ENCODE measurements at places on chromosomes 5 and 9.

DNA sequence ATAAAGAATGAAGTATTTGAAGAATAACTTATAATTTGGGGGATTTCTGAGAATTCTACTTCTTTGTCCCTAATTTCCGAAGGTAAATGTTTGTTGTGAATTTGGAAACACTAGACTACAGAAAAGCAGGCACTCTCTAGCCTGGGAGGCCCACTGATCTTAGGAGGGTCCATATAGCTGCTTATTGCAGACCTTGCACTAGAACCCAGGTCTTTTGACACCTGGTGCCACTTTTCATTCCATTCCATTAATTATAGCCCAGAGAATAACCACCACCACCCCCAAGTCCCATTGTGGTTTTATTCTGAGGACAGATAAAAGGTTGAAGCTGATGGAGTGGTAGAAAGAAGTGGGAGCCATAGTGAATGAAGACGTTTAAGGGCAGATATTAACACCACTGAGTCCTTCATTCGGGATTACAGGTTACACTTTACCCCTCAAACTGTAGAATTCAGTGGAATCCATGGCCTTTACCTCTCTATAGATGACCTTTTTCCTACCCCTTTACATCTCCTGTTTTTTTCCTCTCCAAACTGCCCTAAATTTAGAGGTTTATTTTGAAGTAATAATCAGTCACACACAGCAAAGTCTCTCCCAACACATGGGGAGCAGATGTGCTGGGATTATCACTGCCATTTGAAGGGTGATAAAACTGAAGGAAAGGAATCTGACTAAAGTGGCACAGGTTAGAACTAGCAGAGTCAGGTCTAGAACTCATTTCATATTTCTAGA lies 12.0 kb upstream of the PSMD5 start:
- no peak for DNase-seq

DNA sequence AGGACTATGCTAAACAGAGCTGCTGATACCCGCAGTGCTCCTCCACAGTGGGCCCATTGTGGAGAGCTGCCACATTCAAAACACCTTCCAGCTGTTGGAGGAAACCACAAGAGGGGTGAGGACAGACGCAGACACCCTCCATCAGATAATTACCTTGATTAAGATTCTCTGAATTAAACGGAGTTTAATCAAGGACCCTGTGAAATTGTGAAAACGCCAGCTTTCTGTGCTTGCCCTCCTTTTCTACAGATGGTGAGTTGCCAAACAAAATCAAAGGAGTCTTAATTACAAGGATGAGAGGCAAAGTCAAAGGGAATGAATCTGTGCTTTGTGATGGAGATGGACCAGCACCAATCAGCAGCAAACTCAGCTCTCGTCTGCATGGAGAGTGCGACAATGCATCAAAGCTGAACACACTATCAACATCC lies 596.1 kb downstream of the ELAVL2 start:
- DNase-seq = no peak

- no peak for DNase-seq
Observed at GRCh38 chr5:175686396-175686795, 28.5 kb downstream of the HRH2 start.

- no peak for DNase-seq
Observed at GRCh38 chr5:154238776-154239481, 48.4 kb downstream of the GALNT10 start.

DNA sequence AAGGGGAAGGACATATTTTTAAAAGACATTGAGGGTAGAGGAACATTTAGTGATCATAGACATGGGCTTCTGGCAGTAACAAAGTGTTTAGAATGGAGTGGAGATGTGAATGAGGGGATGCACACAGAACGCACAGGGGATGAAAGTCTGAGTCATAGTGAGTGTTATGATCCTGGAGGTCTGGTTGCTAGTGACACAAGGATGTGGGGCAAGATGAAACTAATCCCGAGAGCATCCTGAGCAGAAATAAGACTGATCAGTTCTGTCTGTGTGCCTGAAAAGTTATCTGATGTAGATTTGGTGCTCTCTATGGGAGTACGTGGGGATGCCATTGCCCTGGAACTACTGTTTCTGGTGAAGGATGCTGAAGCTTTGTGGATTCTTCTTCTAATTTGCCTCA lies 141.1 kb downstream of the CHSY3 start:
- no peak for DNase-seq

GRCh38 chr5:180439911-180440769 lies 54.0 kb upstream of the CNOT6 start:
- DNase-seq = no peak

Data from NCI-H187 treated with DMSO at 0.1 percent for 48 hours (cell line).